Type B pancreatic cell (in vitro differentiated cells): ENCODE measurements at places on chromosomes 5 and 9. TPM values are rescaled to one million over a fixed set of nuclear protein-coding genes. Genes with fewer than 3 reads are reported as not detected.

Gene CCDC180
- 2.2 and 7.0 TPM in 2 replicates for total RNA-seq

DNA sequence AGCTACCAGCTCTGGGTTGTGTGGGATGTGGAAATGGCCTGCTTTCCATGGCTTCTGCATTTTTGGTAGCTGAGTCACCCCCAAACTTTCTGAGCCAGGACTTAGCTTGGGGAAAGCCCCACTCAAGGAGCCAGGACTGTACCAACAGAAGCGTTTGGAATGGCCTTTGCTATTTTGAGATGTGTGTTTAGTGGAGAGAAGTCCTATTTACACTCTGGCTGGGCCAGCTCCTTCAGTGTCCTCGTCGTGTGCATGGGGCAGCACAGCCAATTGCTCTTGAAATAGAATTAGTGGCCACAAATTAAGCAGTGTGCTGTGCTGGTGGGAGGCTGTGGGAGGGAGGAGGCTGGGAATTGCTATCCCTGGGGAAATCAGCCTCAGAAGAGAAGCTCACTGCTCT is 51.6 kb downstream of the ENTREP1 start:
- DNase-seq, result no peak

Gene SFXN1
- 79.2 and 84.3 TPM in 2 replicates for total RNA-seq

Gene RLN2
- 1.5 TPM in 1 of 2 replicates, not detected in the other for total RNA-seq

GRCh38 chr5:131186561-131187256 is 16.0 kb downstream of the LYRM7 start:
- DNase-seq, result no peak

GRCh38 chr5:14008819-14009311 is 64.4 kb upstream of the DNAH5 start:
- DNase-seq, result no peak

DNA sequence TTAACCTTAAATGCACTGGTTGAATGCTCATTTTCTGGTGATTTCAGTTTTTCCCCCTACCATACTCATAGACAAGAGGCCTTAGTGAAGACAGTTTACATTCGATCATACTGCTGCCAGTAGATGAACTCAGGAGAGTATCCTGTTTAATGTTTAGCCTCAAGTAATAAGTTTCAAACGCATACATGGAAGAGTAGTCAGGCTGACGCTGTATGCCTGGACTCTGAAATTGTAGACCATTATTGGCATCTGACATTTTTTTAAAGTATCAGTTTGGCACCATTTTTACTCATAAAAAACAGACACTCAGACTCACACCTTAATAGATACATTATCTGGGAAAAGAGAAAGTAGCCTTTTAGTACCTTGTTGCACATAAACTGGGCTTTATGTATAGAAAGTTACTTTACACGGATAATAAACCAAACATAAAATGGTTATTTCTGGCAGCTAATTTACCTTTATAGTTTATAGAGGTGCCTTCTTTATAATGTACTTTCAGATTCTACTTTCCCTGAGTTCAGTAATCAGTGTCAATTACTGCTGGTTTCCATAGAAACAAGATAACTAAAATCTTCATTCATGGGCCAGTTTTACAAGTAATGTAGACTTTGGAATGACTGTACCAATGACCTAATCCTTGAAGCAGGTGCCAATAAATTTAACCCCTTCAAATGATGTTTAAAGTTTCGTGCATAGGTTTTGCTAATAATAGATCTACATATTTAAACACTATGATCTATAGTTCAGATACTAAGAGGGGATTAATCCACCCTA is 183.8 kb upstream of the ITGA1 start:
- DNase-seq, result no peak

DNA sequence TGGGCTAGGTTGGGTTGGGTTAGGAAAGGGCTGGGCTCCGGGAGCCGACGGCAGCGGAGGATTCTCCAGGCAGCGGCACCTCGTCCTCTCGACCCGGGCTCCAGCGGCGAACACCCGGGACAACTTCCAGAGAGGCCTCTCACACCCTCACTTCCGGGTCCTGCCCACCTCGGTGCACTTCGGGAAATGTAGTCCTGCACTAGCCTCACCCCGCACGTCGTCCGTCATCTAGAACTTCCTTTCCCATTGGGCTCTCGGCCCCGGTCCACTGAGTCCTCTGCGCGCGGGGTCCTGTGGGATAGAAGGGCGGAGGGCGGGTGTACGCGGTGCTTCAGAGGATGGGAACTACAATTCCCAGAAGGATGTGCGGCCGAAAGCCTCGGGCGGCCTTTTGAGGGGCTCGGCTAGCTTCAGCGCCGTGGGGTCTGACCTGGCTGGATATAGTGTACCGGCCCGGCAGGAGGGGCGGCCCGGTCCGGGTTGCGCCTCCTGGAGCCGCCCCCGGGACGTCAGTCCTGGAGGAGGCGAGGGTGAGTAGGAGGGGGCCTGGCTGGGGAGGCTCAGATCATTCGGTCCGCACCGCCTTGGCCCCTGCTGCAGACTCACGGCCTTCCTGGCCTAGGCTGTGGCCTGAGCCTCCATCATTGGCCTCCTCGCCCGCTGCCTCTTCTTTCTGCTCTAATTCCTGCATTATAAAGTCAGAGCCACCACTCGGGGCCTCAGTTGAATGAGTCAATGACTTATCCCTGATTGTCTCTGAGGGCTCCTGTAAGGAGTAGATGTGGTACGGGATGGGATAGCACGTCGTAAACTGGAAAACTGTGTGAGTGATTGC is at the start of the genes ERP44 and INVS:
Gene ERP44 (minus strand): TSS at position 114 of the 835 bp plus-strand sequence. CDS start 160 bp downstream, outside the sequence.
Gene INVS (plus strand): TSS at position 357 of the 835 bp plus-strand sequence. CDS start 5,279 bp downstream, outside the sequence.
- peak; percentile 98 for DNase-seq

Gene CYLC2
- total RNA-seq, result not detected in 2 replicates

DNA sequence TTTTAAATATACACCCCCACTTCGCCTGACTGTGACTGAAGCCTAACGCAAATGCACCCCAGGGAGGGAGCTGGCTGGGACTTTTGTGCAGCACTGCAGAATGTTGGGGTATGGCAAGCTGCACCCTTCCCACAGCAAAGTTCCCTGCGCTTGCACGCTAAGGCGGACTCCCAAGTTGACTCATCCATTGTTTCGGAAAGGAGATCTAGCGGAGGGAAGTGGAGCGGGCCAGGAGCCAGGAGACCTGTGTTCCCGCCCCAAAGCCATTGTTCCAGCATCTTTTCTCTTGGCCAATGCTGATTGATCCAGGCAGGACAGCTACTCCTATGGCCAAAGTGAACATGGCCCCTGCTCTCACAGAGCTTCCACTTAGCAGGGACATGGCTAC is 202.9 kb downstream of the AOPEP start:
- no peak for DNase-seq

Gene FAXDC2
- total RNA-seq, result 9.3 and 24.9 TPM in 2 replicates

Gene SLC34A1
- 0.12 and 0.22 TPM in 2 replicates for total RNA-seq

DNA sequence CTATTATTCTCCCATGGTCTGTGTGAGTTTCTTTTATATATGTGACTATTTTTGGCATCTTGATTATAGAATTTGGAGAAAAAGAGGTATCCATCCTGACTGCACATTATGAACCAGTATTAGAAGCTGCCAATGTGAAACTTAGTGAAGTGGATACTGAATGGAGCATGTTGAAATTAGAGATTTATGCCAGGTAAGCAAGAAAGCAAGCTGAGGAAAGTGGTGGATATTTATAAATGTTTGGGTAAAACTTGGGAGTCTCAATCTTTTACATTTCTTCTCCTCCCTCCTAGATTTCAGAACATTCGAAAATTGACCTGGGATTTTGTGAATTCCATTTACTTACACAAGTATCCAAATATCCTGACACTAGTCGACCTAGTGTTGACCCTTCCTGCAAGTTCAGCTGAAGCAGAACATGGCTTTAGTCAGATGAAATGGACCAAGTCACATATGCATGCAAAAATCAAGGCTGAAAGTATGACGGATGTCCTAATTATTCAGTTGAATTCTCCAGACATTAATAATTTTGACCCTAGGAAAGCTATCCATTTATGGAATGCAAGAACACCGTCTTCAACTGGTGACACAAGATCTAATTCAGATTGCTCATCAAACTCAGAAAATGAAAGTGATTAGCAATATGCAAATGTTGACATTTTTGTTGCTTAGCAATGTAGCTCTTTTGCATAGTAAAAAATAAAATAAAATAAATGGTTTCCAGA is 66.8 kb upstream of the IL7R start:
- no peak for DNase-seq

DNA sequence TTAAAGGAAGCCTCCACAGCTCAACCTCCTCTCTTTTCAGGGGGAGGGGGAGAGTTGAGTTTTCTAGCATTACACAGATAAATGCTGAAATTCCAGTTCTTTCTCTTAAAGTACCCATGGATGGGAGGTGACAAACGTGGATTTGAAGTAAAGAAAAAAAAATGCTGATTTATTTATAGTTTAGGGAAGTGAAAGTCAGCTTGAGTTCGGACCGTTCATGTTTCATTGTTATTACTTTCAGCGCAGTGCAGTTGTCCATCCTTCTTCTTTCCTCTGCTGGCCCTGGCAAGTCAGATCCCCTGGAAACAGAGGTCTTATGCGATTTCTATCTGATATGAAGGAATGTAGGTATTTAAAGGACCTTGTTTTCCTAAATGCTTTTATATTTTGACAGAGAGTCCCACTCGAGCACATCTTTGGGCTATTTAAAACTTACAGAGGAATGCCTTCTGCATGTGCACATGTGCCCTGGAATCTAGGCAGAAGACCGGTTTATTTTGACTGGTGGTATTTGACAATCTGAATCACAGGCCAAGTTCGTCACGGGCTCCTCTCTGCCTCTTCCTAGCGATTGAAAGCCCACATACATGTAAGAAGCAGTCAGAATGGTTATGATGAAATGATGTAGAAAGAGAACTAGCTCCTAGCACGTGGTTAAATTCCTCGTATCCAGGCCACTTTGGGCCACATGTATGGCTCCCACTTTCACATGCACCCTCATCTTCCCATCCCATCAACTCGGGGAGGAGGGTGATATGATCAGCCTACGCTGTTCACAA is 385.2 kb upstream of the KLF4 start:
- no peak for DNase-seq

DNA sequence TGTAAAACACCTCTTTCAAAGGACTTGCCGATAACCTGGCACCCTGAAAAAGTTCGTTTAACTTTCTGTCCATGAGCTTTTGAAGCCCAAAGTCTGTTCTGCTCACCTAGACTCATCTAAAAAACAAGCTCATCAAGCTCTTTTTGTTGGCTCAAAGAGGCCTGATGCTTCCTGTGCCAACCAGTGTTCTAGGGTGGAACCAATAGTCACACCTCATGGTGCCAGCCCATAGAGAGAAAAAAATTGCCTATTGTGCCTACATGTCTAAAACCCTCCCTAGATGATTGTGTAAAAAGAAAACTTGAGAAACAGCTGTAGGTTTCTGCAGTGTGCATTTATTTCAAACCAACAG is 4.7 kb downstream of the SH3RF2 start:
- DNase-seq, result no peak

Gene FLT4
- total RNA-seq, result 0.45 and 3.4 TPM in 2 replicates

DNA sequence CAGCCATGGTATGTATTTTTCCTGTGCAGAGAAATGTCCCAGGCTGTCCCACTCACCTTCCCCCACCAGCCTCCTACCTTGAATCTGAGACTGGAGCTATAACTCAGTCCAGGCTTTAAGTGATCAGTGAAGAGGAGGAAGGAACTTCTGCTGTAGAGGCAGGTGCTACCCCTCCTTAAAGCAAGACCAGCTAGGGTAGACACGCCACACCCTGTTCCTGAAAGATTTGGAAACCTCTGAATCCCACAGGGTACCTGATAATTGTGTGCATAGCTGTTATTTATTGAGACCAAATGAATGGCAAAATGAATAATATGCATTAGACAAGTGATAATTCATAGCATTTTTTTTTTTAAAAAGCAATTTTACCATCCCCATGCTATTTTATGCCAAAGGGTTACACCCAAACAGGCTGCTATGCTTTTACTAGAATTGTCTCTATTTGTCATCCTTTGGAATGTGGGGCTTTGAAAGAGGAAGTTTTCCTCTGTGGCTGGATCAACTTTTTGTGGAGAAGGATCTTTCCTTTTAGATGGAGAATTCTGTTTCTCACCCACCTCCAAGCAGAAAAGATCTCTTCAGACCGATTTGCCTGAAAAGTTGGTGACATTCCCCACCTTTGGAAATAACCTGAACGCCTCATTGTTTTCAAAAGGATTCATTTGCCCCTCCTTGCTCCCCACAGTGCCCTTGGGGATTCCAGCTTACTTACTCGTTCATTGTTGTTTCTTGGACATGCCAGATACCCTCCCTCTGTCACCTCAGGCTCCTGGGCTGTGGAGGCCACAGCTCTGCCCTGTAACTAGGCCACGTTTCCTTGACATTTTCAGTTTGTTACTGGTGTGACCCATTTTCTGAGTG is 248.7 kb downstream of the NR3C1 start:
- no peak for DNase-seq

DNA sequence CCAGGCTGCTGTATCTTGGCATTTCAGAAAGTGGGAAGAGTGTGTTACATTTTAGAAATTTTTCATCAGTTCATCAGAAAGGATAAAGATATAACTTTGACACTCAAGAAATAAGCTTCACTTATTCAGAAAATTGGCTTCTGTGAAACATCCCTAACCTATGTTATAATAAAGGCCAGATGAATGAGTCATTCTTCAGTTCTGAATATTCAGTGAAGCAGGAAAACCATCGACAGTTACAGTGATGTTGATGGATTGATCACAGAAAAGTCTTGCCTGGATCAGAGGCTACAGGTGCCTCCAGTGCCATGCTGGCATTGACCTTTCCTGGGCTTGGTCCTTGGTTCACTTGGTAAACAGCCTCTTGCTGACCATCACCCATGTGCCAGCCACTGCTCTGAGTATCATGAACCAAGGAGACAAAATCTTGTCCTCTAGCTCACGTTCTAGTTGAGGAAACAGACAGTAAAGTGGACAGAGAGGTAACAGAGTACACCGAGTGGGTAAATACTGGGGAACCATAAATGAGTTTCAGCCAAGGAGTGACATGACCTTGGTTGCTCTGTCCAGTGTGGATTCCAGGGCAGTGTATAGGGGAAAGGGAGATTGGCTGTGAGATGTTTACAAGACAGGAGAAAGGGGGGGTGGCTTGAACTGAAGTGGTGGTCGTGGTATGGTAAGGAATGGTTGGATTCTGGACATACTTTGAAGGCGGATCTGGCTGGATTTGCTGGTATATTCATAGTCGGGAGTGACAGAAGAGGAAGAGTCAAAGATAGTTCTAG is 98.6 kb downstream of the AMBP start:
- no peak for DNase-seq
